Muscle of arm (tissue), 14 donors: ENCODE measurements at places on chromosomes 5 and 9. TPM values are rescaled to one million over a fixed set of nuclear protein-coding genes. Genes with fewer than 3 reads are reported as not detected.

SHOC1 gene
- 0.34 TPM for polyA plus RNA-seq

EIF4E1B gene
- not detected for polyA plus RNA-seq

BTNL3 gene
- polyA plus RNA-seq, result not detected

TOR2A gene
- 8.6 TPM for polyA plus RNA-seq

SLC6A18 gene
- polyA plus RNA-seq, result not detected

SPRY4 gene
- polyA plus RNA-seq, result 65.3 TPM

TMEFF1 gene
- polyA plus RNA-seq, result 1.5 TPM

CDH9 gene
- not detected for polyA plus RNA-seq

C5orf58 gene
- not detected for polyA plus RNA-seq

NR4A3 gene
- 0.69 TPM for polyA plus RNA-seq

GMCL2 gene
- polyA plus RNA-seq, result not detected

PDGFRB gene
- 141 TPM for polyA plus RNA-seq

ELAVL2 gene
- 1.5 TPM for polyA plus RNA-seq

FCN2 gene
- polyA plus RNA-seq, result not detected

PHYHD1 gene
- polyA plus RNA-seq, result 39.8 TPM

PDE6A gene
- not detected for polyA plus RNA-seq

PCDHGA2 gene
- polyA plus RNA-seq, result 2.5 TPM

GLRA1 gene
- polyA plus RNA-seq, result not detected

SLC36A1 gene
- 12.7 TPM for polyA plus RNA-seq

ABCA2 gene
- polyA plus RNA-seq, result 12.4 TPM

MEF2C gene
- polyA plus RNA-seq, result 427 TPM

ELOVL7 gene
- polyA plus RNA-seq, result 0.21 TPM

FAM169A gene
- 1.0 TPM for polyA plus RNA-seq

EDIL3 gene
- polyA plus RNA-seq, result 18.7 TPM

SPINK4 gene
- polyA plus RNA-seq, result not detected

IL3 gene
- polyA plus RNA-seq, result not detected

AQP3 gene
- polyA plus RNA-seq, result 13.2 TPM

NAA35 gene
- 20.9 TPM for polyA plus RNA-seq

RBM22 gene
- polyA plus RNA-seq, result 44.1 TPM

DAB2 gene
- polyA plus RNA-seq, result 138 TPM

OR13C2 gene
- polyA plus RNA-seq, result 0.19 TPM

PFN3 gene
- polyA plus RNA-seq, result not detected

RASEF gene
- polyA plus RNA-seq, result 0.31 TPM

GFM2 gene
- polyA plus RNA-seq, result 21.4 TPM

PTGDS gene
- 15.6 TPM for polyA plus RNA-seq

SV2C gene
- polyA plus RNA-seq, result 0.23 TPM

ABLIM3 gene
- polyA plus RNA-seq, result 91.1 TPM

BARX1 gene
- polyA plus RNA-seq, result not detected

SLC46A2 gene
- polyA plus RNA-seq, result 0.21 TPM

KIF12 gene
- 0.20 TPM for polyA plus RNA-seq

OTP gene
- polyA plus RNA-seq, result not detected

C5orf52 gene
- not detected for polyA plus RNA-seq

SHISAL2B gene
- polyA plus RNA-seq, result 0.60 TPM

DMGDH gene
- 2.8 TPM for polyA plus RNA-seq

TAS2R1 gene
- polyA plus RNA-seq, result 0.25 TPM

TMEM141 gene
- polyA plus RNA-seq, result not detected

TEX48 gene
- not detected for polyA plus RNA-seq

NMUR2 gene
- polyA plus RNA-seq, result not detected

FAM78A gene
- polyA plus RNA-seq, result 30.6 TPM

ACSL6 gene
- not detected for polyA plus RNA-seq

FOXD4L3 gene
- polyA plus RNA-seq, result not detected

FGD3 gene
- not detected for polyA plus RNA-seq
